ENCODE measurements at places on chromosomes 5 and 9. TPM values are rescaled to one million over a fixed set of nuclear protein-coding genes. Genes with fewer than 3 reads are reported as not detected.

DNA sequence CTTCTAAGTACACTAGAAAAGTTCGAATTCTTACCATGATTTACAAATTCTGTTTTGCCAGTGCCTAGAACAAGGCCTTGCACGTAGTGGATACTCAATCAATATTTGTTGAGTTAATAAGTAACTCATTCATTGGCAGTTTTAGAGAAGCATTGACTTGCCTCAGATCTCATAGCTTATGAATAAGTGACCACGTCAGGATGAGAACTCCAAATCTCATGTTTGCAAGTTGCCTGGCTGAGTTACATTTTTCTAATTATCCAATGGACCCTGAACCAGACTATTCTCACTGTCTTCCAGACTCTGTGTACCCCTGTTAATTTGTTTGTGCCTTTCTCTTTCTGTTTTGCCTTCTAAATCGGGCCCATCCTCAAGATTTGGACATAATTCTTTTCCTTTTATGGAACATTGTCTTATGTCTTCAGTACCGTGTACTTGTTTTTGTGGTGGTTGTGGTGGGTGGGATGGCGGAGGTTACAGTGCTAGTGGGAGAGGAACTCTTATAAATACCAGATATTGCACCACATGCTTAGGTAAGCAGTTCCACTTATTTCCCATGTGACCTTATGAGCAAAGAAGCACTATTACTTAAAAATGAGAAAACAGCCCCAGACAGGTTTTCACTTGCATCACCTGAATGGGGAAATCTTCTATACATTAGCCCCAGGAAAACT is 96.3 kb downstream of the UNC13B start:
- H3K27me3 ChIP-seq, result peaks cover 3% of the 10 kb centered on the region
- DNase-seq, result no peak
- no peak overlapping the region for H3K27ac ChIP-seq
- H3K4me3 ChIP-seq, result no peak overlapping the region

DNA sequence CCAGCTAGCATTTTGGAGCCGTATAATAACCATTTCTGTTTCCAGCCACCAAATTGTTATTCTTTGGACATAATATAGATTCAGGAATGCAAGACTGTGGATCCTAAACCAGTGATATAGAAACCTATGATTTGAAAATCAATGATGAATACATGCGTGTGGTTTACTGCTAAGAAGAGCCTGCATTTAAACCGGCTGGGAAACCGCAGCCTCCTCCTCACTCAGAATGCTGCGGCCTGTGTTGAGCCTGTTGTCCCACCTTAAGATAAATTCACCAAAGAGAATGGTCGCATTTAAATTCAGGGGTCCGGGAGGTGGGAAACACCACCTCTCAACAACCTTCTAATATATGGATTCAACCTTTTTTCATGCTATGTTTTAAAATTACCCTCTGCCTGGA is 148.0 kb downstream of the MEF2C start:
- no peaks in the 10 kb centered on the region for H3K36me3 ChIP-seq
- H3K27me3 ChIP-seq, result no peaks in the 10 kb centered on the region
- no peaks in the 10 kb centered on the region for H3K4me1 ChIP-seq
- H3K4me3 ChIP-seq, result no peak overlapping the region
- DNase-seq, result no peak

DNA sequence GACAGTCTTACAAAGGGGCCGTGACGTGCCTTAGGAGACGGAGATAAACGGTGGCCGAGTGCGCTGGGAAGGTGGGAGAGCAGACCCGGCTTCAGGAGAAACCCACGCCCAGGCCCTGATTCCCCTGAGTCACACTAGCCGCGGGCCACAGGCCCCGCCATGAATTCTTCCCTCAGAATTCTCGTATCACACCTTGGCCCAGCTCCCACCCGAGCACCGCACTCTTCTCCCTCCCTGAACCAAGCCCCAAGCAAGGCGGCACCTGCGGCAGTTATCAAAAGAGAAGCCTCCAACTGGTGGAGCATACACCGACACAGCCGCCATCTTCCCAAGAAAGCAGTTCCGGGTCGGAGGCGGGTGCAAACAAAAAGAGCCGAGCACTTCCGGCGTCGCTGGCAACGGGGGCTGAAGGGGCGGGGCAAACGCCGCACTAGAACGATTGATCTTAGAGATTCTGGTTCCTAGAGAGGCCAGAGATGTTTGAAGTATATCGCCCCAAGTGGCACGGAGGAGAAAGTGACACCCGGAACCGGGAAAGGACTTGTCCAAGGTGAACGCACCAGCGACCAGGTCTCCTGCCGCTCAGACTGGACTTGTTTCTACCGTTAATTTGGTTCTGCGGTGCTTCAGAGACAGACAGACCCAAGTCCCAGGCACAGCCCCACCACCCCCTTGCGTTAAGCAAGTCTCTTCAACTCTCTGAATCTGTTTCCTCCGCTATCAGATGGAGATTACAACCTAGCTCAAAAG is at the start of gene PSMB7:
Gene PSMB7, minus strand, starts transcription at position 341 of the 750 bp plus-strand sequence. Its CDS starts 17 bp downstream, at position 324.
- H3K4me1 ChIP-seq, result peaks cover 7% of the 10 kb centered on the region
- H3K4me3 ChIP-seq, result peak within 1 kb of the TSS; percentile 91
- H3K36me3 ChIP-seq, result no peaks in the 10 kb centered on the region
- peak within 1 kb of the TSS; percentile 56 for H3K27ac ChIP-seq
- DNase-seq, result peak; percentile 99
- no peaks in the 10 kb centered on the region for H3K27me3 ChIP-seq

The ZNF462 gene
- total RNA-seq, result 3.3 TPM

The CNTNAP3B gene
- 0.26 TPM for total RNA-seq

The PIK3R1 gene
- 83.7 TPM for total RNA-seq
